ENCODE measurements at places on chromosomes 6 and 20.

DNA sequence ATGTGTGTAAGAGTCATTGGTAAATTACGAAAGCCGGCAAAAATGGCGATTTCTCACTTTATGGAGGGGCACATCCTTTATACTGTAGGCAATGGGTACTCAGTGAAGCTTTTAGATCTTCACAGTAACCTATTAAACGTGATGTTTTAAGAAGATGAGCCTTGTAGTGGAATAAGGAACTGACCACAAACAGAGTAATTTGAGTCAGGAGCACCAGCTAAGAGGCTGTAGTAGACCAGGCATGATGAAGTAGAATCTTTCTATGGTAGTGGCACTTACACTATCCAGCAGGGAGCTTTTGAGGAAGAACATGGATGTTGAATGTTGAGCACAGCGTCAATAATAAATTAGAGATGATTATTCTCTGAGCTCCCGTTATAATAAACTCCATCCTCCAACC is 65.9 kb downstream of the HIVEP2 start:
- no peak for DNase-seq

DNA sequence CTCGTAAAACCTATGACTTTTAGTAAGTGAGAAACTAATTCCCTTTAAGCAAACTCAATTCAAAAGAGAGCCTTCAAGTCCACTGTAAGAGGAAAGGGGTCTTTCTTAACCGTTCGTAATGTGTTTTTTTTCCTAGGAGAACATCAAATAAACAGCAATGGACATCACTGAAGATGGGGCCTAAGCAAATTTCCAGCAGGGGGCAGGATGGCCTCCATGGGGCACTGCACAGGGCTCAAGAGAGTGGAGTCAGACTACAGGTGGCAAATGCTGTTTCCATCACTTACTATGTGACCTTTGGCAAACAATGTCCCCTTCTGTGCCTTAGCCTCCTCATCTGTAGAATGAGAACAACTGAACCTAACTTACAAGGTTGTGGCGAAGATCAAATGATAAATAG is 88.7 kb downstream of the ARHGAP18 start:
- DNase-seq: no peak

GRCh38 chr20:23032056-23032749 is 2.9 kb upstream of the SSTR4 start:
- no peak for DNase-seq

DNA sequence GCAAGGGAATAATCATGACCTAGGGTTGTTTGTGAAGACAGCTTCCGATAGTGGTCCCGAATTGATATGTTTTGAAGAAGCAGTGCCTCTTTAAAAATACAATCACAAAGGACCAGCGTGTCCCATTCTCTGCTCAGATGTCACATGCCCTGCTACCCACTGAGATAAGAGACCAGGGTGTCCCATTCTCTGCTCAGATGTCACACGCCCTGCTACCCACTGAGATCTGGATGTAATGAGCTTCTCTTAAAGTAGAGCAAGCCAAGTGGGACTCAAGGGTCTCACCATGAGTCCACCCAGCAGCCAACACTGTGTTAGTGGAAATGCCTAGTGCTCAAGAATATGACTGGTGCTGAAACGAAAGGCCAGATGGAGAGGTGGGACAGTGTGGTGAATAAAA is 22.2 kb downstream of the RIN2 start:
- DNase-seq: no peak

GRCh38 chr20:21739161-21739560 is 33.7 kb downstream of the PAX1 start:
- no peak for DNase-seq

GRCh38 chr20:44357020-44357419 is 1.5 kb downstream of the HNF4A start:
- no peak for DNase-seq

DNA sequence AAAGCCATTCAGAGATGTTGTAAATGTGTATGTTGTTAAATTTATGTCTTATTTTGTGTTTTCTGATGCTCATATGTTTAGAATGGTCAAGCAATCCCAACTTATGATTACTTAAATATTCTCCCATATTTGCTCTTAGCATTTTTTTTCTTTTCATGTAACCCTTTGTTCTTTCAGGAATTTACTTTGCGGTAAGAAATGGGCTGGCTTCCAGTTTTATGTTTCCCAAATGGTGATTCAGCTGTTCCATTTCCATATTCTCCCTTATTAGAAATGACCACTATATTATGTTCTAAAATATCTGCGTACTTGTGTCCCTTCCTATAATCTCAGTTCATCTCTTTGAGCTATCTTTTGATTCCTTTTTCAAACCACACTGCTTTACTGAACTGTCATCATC is 113.7 kb downstream of the CDH26 start:
- no peak for DNase-seq

GRCh38 chr6:119979862-119980261 is 630.3 kb upstream of the MAN1A1 start:
- no peak for DNase-seq

DNA sequence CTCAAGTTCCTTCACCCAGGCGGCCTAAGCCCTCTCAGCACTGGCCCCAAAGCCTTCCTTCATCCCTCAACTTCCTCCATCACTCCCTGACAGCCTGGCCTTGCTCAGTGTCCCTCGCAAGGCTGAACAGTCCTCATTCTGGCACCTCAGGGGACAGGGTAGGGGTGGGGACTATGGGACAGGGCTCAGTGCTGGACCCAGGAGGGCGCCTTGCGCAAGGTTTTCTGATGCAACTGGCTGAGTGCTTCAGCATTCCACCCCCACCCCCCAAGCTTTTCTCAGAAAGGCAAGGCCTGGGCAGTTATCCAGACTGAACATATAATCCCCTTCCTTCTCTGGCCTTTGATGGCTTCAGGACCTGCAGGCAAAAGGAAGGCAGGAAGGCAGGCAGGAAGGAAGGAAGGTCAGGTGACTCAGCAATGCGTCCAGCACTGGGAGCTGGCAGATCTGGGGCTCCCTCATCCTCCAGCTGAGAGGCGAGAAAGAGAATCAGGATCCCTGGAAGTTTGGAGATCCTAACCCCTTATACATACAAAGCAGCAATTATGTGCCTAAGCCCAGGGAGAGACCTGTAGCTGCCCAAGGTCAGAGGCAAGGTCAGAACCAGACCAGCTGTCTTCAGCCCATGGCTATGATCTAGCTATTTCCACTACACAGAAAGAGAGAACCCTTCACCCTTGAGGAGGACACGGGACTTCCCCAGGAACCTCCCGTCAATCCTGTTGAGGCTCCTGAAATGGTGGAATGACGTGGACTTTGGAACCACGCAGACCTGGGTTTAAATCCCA is 8.6 kb upstream of the TRIB3 start:
- DNase-seq: peak; percentile 63

DNA sequence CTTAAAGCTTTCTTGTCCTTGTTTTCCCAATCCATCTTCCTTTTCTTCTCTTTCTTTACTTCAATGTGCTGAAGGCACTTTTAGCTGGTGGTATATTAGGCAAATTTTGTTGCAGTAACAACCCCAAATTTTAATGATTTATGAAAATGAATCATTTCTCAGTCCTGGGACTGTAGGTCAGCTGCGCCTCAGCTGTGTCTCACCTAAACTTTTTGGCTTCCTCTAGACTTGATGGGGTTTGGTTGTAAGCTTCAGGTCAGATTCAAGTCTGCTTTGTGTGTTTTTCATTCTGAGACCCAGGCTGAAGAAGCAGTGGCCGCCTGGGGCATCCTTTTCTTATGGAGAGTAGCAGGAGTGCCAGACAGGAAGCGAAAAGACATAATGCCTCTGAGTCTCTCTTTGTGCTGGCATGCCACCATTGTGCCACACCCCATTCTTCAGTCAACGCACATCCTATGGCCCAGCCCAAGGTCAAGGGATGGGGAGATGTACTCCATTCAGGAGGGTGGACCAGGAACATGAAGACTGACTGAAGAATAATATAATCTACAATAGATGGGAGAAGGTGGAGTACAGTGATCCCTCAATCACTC is 28.9 kb upstream of the CD83 start:
- DNase-seq: no peak

DNA sequence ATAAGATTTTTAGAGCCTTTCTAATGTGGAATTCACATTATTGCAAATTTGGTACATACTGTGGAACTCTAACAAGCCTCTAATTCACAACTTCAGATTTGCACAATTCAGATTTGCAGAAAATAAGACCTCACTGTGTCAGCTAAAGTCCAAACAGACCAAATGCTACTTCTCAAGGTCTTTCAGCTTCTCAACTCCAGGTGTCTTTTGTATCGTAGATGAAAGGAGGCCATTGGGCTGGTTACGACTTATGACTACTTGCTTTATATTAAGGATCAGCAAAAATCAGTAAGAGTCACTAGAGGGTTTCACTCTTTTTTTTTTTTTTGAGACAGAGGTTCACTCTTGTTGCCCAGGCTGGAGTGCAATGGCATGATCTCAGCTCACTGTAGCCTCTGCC is 37.8 kb downstream of the ZNF217 start:
- DNase-seq: no peak

- no peak for DNase-seq
Measured at GRCh38 chr6:25755483-25755882, 941 bp downstream of the SLC17A4 start.

DNA sequence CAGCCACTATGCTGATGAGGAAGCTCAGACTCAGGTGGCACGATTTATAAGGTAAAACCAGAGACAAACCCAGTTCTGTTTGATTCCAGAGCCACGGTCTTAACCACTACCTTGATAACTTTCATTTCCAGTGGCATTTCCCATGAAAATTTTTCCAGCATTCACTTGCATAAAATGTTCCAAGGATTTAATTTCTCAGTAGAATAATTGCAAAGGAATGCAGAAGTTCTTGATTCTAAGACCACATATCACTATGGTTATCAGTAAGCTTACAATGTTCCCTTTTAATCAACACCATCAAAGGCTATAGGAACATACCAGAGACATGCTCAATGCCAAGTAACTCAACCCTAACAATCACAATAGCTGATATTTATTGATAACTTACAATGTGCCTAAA is 306.0 kb upstream of the HS3ST5 start:
- DNase-seq: no peak

- DNase-seq: no peak
Measured at GRCh38 chr6:167142433-167142761, 15.4 kb downstream of the GPR31 start.

DNA sequence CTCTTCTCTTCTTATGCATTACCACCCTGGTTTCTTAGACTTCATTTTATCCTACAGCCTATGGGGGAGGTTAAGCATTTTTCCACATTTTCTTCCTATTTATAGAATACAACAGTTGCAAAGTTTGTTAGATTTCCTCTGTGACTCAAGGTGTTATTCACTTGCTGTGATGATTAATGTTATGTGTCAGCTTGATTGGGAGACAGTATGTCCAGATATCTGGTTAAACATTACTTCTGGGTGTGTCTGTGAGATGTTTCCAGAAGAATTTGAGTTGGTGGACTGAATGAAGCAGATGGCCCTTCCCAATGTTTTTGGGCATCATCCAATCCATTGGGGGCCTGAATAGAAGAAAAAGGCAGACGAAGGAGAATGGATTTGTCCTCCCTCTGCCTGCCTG is 131.3 kb downstream of the C6orf118 start:
- no peak for DNase-seq

GRCh38 chr6:122751326-122751725 is 28.2 kb upstream of the FABP7 start:
- no peak for DNase-seq

GRCh38 chr20:39004508-39004907 is 42.4 kb downstream of the DHX35 start:
- no peak for DNase-seq

- no peak for DNase-seq
Measured at GRCh38 chr6:108438918-108439317, 121.8 kb upstream of the FOXO3 start.
